ENCODE measurements at places on chromosomes 7 and 10.
A peak's percentile ranks its signal among the peaks of the same experiment; 100 is the strongest.

DNA sequence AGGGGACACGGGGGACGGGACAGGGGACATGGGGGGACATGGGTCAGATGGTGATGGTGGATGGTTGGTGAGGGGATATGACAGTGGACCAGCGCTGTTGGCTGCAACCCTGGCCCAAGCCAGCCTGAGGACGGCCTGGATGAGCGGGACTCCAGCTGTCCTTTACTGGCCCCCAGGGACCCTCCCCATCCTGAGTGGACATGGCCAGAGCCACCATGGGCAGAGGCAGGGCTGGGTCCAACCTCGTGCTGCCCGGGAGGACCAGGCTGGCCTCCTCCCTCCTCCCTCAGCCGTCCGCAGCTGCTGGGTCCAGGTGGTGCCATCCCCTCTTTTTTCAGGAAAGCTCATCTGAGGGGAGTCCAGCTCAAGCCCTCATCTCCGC lies 30.4 kb downstream of the GET4 start:
- DNase-seq = no peak

- no peak for DNase-seq
Measured at GRCh38 chr7:99805641-99806040, 21.7 kb upstream of the CYP3A4 start.

DNA sequence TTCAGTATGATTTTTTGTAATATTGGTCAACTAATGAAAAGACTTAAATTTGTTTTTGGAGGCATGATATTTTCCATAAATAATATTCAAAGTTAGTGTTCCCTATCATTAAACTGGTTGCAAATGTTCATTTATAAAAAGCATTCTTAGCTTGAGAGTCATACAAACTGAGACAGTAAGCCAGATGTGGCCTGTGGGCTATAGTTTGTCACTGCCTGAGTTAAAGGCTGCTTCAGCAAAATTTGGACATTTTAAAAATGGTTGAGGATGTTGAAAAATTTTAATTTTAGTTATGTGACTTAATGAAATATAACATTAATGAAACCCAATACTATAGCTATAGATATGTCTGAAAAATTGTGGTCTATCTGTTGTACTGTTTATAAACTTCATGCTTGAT lies 180.2 kb upstream of the CACNA2D1 start:
- DNase-seq = no peak

DNA sequence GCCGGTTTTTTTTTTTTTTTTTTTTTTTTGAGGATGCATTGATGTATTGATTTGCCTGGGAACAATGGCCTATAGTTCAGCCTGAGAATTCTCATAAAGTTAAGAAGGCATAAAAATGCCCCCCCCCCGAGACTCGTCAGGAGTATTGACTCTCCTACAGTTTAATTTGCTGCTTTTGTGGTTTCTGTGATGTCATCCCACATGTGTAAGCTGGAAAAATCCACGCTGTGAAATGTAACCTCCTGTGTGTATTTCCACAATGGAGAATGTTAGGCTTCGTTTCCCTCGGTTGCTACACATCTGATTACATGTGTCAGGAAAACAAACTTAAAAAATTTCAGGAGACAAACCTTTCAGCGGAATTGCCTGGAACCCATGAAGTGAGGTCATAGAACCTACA lies 117.9 kb downstream of the FANK1 start:
- DNase-seq = no peak

DNA sequence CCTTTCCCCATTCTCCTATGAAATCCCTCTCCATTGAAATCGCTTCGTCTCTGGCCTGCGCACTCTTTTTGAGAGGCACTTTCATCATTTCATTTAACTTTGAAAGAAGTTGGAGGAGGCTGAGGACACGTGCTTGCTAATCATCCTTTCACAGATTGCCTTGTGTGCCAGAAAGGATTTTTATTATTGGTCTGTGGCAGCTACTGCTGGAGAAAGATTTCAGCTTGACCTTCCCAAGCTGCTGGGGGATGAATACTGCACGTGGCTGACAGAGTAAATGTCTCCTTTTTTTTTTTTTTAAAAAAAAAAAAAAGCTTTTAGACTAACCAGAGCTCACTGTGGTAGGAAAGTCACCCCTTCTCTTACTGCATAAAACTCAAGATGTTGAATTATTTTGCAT lies 44.2 kb upstream of the KCNIP2 start:
- DNase-seq = no peak

- DNase-seq = peak; percentile 29
Measured at GRCh38 chr7:70595755-70596597, 536.0 kb upstream of the GALNT17 start.

GRCh38 chr10:69994262-69994661 lies 58.4 kb upstream of the MACROH2A2 start:
- no peak for DNase-seq

- no peak for DNase-seq
Measured at GRCh38 chr7:107461938-107462533, 7.8 kb upstream of the GPR22 start.

GRCh38 chr7:81327468-81328266 lies 408.8 kb upstream of the SEMA3C start:
- no peak for DNase-seq

DNA sequence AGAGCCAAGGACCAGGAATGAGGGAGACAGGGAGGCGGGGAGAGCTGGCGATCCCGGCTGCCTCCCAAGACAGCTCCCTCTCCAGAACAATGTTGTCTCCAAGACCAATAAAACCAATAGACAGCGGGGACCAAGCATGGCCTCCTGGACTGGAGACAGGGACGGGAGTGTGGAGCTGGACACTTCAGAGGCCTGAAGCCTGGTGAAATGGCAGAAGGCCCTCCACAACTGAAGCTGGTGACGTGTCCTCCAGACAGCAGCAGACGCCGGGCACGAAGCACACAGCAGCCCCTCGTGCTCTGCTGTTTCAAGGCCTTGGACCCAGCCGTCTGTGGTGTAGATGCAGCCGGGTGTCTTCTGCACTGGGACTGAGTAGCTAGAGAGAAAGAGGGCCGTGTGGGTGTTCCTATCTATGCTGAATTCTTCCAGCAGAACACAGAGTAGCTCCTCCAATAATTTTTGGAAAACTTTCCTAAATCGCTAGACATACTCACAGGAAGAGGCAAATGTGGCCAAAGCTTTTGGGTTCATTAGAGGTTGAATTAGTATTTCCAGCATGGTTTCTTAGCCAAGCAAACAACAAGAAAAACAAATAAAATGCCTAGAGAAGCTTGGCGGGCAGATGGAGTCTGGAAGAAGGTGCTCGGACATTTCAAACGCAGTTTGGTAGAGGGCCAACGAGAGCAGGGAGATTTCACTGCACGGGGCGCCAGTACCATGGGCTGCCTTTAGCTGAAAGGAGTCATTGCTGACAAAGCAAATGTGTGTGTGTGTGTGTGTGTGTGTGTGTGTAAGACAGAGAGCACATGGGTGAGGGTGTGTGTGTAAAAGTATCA lies 570.4 kb downstream of the TCERG1L start:
- no peak for DNase-seq

DNA sequence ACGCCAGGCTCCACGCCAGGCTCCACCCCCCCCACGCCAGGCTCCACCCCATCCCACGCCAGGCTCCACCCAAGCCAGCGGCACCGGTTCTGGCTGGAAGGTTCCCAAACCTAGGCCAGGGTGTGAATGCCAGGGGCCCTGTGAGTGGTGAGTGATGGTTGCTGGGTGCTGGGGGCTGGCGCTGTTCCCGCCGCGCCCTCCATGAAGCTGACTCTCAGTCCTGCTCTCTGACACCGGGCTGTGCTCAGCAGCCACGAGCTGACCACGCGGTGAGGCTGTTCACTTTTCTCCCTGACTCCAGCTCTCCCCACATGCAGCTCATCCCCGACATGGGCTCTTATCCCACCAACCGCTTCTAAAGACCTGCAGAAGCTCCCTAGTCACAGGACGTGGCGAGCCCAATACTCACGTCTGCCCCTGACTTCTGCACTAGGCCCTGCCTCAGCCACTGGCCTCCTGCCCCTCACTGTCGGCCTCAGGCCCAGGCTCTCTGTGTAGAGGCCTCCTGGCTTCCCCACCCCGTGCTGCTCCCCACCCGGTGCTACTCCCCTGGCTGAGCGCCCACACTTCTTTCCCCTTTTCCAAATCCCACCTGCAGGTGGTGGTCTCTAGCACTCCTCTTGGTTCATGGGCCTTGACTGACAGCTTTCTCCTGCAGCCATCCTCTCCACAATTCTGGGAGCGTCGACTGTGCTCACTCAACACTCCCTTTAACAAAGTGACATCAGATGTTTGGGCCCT lies 603.0 kb downstream of the PTPRN2 start:
- DNase-seq = no peak

- DNase-seq = no peak
Measured at GRCh38 chr10:58516119-58516518, 3.4 kb downstream of the BICC1 start.

- DNase-seq = no peak
Measured at GRCh38 chr7:5248201-5248885, 34.4 kb upstream of the SLC29A4 start.

- DNase-seq = no peak
Measured at GRCh38 chr10:71427246-71427645, 30.5 kb downstream of the CDH23 start.

DNA sequence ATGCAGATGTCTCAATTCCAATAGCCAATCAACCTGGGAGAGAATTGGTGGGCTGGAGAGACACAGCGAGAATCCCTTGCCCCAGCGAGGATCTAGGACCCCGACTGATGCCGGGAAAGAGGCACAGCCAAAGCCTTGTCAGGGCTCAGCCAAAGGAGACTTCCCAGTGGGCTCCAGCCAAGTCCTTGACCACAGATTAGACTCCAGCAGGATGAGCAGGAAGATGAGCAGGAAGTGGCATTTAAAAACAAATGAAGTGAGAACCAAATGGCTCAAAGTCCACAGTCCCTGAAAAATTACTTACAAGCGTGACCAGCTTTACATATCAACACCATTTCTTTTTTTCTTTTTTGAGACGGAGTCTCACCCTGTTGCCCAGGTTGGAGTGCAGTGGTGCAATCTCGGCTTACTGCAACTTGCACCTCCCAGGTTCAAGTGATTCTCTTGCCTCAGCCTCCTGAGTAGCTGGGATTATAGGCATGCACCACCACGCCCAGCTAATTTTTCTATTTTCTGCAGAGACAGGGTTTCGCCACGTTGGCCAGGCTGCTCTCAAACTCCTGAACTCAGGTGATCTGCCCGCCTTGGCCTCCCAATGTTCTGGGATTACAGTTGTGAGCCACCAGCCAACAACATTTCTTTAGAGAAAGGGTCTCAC lies 40.2 kb downstream of the CTBP2 start:
- no peak for DNase-seq

DNA sequence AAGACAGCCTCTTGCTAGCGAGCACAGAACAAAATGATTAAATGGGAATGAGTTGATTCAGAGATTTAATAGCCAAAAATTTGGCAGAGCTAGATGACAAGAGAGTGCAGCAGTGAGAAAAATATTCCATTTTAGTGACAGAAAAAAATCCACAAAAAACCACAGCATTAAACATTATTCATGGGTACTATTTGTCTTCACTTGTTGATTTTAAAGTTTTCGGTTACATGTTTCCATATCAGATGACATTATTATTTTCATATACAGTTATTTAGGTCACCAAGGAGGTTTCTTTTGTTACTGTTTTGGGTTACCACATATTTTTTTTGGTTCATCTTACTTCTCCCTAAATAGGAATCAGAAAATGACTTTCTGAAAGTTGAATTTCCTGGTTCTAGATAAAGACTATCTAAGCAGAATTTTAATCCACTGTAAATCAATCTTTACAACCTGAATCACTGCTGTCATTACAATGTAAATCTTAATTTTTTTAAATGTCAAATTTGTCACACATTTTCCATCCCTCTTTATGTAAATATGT lies 87.9 kb downstream of the SVIL start:
- no peak for DNase-seq

DNA sequence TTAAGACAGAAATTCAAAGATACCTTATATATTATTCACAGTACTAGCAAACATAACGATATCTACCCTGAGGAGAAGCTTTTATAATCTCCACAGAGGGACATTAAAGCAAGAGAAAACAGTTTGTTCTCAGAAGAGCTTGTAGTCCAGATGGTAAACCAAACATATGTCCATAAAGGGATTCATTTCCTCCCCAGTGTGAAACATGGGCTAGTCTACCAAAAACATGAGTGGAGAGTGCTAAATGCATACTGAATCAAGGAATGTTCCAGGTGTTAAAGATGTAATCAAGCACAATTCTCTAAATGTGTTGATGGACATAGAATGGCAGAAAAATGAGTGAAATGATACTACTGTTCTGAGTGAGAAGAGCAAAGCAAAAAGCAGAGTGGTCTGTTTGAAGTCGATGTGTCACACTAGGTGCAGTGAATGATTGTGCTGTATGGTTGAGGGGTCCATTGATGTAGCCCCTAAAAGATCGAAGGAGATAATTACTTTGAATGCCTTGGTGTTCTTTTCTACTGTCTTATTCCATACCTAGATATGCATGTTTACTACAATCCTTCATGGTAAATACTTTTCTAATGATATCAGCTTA lies 25.3 kb downstream of the BCAP29 start:
- DNase-seq = no peak

- no peak for DNase-seq
Measured at GRCh38 chr10:35532141-35532540, 73.0 kb upstream of the GJD4 start.

DNA sequence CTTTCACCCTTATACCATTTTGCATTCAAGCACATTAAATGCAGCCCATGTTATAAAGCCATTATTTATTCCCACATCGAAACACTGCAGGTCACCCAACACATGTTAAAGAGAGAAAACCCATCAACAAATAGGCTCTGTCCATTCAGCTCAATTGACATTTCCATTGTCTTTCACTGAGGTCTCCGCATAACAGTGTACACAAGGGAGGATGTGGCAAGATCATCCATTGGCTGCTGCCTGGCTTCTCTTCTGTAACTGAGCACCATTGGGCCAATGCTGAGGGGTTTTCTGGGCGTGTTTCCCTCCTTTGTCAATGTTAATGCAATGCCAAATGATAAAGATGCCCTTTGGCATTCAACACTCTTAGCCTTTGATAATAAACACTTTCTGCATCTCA lies 278.1 kb upstream of the SP4 start:
- no peak for DNase-seq

GRCh38 chr10:24406809-24407483 lies 198.0 kb downstream of the KIAA1217 start:
- DNase-seq = no peak

DNA sequence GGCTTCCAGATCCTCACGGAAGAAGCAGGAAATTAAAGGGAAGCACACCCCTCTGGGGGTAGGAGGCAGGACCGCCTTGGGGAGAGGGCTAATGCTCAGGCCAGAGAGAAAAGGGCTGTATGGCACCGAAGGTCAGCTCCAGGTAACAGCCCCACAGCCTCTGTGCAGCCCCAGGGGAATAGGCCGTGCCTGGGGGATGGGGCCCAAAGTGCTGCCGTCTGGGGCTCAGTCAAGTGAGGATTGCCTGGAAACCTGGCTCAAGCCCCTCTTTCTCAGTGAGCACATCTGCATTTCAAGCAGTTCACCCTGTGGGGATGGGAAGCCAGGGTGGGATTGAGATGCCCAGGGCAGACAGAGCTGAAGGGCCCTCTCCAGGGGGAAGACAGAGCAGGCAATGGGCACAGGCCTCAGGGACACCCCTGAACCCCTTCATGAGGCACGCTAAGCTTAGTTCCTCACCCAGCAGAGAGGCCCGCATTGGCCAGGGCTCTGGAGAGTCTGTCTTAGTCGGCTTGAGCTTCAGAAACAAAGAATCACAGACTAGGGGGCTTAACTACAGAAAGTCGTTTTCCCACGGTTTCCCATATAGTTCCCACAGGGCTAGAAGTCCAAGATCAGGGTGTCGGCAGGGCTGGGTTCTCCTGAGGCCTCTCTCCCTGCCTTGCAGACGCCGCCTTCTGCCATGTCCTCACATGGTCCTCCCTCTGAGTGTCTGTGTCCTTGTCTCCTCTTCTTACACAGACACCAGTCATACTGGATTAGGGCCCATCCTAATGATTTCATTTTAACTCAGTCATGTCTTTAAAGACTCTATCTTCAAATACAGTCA lies 118.2 kb downstream of the PTPN20 start:
- DNase-seq = no peak

Measured in WTC11 (cell line).